GOT3 (cell line): ENCODE measurements at places on chromosomes 3 and 15.

- DNase-seq, result no peak
These were observed 81.9 kb downstream of the CCK start for GRCh38 chr3:42183991-42184632.

- DNase-seq, result no peak
These were observed 41.4 kb upstream of the CA12 start for GRCh38 chr15:63422891-63423590.

- DNase-seq, result no peak
These were observed 263 bp downstream of the ST8SIA2 start for GRCh38 chr15:92393980-92394308.

- no peak for DNase-seq
These were observed 190.7 kb upstream of the CTDSPL start for GRCh38 chr3:37670961-37671483.

DNA sequence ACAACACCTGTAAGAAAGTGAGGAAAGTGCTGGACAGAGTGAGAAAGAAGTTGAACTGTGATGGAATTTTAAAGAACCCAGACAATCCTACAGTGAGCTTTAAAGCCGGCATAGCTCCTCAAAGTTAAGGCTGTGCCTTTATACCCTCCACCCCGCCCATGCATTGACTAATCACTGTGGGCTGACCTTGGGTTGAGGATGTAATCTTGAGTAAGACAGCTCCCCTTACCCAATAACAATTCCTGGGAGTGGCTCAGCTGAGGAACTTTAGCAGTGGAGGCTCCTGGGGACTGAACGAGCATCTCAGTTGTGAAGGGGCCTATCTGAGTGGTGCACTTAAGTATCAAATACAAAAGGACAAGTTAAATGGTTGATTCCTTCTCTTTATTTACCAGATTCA lies 35.7 kb upstream of the ZNF770 start:
- no peak for DNase-seq

GRCh38 chr3:52787246-52787645 lies 7.3 kb upstream of the ITIH3 start:
- no peak for DNase-seq
